ENCODE measurements at places on chromosomes 1 and 21.
A peak's percentile ranks its signal among the peaks of the same experiment; 100 is the strongest.

- no peak for DNase-seq
These were observed 14.1 kb downstream of the ZNF362 start for GRCh38 chr1:33270379-33270778.

DNA sequence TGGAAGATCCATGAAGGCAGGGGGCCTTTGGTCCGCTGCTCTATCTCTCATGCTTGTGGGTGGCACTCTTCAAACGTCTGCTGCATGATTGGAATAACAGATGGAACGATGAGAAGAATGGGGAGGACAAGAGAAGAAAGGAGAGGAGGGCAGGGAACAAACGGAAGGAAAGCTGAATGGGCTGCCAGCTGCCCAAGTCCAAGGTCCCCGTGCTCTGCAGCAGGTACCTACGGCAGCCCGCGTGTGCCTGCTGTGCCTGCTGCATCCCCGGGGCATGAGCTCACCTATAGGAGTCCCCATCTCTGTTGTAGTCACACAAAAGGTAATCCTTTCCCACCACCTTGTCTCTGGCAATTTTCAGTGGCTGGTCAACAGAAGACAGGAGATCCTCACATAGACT is 73.1 kb downstream of the SLC66A1 start:
- peak; percentile 16 for DNase-seq

- no peak for DNase-seq
These were observed 13.0 kb downstream of the RGS7 start for GRCh38 chr1:241343956-241344355.

GRCh38 chr21:25589887-25590286 is 17.4 kb downstream of the MRPL39 start:
- DNase-seq = no peak

- no peak for DNase-seq
These were observed at the start of gene HOOK1 for GRCh38 chr1:59814901-59815825. Gene HOOK1, plus strand, starts transcription at chr1:59814949. Its CDS starts 169 bp downstream, at chr1:59815118.

DNA sequence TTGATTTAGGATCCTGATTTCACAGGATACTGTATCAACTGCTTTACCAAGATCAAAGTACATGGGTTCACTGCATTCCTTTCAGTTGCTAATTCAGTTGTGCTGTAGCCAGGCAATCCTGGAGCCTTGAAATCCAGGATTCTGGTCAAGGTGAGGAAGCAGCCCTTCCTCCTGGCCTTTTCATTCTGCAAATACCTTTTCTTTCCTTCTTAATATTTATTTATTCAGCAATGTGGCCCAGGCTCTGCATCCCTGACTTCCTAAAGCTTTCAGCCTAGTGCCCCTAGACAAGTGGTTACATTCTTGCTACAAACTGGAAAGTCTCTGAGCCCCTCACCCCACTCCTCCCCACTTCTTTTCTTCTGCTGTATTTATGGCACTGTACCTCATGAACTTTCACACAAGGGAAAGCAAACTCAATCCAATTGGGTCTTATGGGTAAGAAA is 16.2 kb downstream of the LRRC8D start:
- no peak for DNase-seq

DNA sequence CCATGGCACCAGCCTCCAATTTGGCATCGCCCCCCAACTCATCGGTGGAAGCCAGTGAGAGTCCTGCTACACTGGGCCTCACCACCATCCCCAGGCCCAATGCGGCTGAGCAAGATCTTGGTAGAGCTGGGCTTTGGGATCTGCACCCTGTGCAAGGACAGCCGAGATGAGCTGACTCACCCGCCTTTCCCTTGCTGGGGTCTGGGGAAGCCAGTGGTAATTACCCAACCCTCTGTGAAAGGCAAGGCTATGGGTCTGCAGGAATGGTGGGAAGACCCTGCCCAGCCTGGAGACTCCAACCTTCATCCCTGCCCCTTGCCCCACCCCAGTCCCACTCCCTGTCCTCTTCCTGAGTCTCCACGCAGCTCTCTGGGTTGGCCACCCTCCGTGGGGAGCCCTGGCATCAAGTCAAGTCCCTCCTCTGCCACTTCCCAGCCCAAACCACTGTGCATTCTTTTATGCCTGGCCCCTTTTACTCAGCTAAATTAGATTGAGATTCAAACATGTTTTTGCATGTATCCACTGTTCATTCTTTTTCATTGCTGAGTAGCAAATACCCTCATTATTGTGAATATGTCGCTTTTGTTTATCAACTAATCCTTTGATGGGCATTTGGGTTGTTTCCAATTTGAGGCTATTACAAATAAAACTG is 8.8 kb downstream of the SMCP start:
- DNase-seq = no peak

All from left hindlimb (tissue), 1 donor.